ENCODE measurements at places on chromosomes 7 and 10.

DNA sequence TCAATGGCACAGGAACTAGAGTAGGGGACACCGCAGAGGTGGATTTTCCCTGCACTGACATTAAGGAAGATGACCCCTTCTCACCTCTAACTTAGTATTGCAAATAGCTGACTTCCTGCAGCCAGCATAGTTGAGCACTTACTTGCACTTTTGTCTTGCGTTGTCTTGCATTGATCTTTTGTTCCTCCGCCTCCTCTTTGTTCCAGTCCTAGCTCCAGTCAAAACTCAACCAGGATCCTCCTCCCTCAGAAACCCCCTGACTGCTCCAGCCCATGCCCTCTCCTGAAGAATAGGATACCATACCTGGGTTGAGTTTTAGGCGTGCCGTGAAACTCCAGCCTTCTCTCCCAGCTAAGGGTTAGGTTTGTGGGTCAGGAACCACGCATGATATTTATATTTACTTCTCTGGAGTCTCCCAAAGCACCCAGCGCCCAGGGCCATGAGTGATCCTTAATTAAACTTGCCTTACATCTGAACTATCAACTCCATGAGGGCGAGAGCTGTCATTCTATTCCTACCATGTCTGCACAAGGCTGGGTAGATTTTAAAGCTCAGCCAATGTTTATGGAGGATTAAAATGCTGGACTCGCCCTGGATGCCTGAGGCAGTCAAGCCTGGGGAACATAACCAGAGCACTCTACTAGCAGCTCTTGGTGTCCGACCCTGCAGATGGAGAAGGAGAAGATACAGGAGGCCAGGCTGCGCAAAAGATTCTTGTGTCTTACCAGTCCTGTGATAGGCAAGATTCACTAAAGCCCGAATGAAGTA is 14.1 kb downstream of the ZNF467 start:
- no peak for DNase-seq

DNA sequence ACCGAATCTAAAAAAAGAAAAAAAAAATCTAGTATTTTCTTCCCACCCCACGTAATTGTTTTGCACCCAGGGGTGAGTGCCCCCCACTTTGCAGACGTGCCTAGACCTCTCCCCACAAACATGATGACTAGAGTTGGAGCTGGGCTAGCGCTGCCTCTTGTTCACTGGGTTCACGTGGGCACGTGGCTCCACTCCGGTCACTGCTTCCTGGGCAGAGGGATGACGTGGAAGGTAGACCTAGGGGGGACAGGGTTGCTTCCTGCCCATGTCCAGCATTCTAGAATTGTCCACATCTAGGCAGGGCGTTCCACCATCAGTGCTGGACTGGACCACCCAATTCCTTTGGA is 861 bp upstream of the LIMK1 start:
- DNase-seq, result no peak

DNA sequence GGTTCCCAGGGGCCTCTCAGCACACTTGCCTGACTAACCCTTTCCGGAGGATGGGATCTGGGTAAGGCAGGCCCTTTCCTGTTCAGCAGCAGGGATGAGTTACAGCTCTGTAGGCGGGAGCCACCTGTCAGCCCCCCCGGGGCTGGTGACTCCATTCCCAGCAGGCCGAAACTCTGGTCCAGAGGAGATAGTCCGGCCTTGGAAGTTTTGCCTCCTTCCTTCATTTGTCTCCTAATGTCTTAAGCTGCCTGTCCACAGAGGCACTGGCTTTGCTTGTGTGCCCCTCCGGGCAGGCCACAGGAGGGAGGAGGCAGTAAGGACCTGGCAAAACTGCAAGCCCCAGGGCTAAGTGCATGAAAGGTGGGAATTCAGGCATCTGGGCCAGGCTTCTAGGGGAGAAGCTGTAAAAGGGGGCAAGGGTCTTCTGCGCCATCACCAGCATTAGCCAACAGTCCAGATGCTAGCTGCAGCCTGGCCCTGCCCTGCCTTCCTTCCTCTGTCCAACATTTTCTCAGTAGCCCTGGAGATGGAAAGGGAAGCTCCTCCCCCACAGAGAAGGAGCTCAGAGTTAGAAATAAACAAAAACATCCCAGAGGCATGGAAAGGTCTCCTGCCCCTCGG is 1.2 kb downstream of the ADIRF start:
- DNase-seq, result no peak

- no peak for DNase-seq
Measured at GRCh38 chr7:7913504-7913903, 55.1 kb upstream of the GLCCI1 start.

DNA sequence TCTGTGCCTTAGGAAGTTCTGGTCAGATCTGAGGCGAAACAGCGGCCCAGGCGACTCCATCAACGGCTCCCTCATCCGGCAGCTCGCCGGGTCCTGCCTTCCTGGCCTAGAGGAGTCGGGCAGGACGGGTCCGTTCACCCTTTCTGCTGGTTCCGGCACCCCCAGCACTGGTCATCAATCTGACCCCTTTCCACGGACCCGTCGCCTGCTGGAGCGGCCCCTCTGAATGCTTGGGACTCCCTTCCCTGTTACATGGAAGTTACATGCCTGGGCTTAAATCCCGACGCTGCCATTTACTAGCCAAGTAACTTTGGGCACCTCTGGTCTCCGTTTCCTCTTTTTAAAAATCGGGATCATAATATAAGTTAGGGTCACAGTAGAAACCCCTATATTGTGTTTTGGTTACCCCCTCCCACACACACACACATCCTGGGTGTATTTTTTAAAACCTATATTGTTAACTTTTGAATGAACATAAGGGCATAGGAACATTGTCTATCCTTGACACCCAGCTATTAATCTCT is 607 bp upstream of the GGCT start:
- DNase-seq, result no peak

- no peak for DNase-seq
Measured at GRCh38 chr10:78959924-78960285, 108.9 kb upstream of the ZMIZ1 start.

GRCh38 chr7:43782768-43783555 is 24.5 kb downstream of the BLVRA start:
- DNase-seq, result no peak

GRCh38 chr10:133104068-133104962 is 16.6 kb downstream of the ADGRA1 start:
- DNase-seq, result no peak

DNA sequence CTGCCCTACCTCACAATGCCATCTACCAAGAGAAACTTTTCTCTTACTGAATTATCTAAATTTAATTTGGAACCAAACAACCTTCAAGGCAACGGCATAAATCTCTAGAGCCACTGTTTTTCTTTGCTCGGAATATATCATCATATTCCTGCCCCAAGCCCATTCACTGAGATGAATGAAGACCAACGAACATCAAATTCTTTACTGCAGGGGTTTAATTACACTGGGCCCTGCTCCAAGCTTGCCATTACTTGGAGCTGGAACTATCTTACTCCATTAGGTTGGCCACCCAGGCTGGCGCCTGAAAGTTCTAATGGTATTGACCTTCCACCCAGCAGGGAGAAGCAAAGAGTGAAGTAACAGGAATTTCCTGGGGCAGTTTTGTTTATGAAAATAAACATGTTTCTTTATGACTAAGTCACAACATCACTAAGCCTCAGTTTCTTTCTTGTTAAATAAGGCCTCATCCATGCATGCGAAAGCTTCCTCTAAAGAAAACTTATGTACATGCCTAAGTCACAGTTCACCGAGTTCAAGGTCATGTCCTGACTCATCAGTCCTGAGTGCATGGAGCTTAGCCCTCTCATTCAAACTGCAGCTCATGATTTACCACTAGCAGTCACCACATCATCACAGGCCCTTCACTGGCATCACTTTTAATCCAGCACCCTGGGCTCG is 42.1 kb upstream of the ANAPC16 start:
- DNase-seq, result peak; percentile 35

GRCh38 chr7:100667331-100668068 is 6.0 kb upstream of the GNB2 start:
- DNase-seq, result no peak

DNA sequence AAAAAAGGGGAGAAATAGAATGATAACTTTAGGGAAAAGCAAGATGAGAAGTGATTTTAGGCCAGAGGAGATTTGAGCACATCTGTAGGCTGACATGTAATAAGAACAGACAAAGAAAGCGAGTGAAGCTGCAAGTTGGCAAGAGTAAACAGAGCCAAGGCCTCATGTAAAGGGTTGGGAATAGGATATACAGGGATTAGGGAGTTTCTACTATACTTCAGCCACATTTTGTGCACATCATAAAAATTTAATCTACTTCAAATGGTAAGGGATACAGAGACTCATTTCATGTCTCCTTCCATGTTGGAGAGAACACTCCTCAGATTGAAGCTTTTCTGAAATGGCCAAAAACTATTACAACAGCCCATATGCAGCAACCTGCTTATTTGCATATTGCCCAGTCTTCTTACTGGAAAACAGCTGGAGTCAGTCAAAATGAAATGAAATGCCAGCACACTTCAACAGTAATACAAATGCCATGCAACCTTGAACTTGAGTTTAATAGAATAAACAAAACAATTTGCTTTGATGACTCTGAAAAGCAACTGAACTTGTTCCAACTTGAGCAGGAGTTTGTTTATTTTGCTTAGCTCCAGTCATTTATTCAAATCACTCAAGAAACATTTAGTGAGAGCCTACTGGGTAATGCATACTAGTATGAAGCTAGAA is 49.9 kb downstream of the NRCAM start:
- DNase-seq, result no peak

DNA sequence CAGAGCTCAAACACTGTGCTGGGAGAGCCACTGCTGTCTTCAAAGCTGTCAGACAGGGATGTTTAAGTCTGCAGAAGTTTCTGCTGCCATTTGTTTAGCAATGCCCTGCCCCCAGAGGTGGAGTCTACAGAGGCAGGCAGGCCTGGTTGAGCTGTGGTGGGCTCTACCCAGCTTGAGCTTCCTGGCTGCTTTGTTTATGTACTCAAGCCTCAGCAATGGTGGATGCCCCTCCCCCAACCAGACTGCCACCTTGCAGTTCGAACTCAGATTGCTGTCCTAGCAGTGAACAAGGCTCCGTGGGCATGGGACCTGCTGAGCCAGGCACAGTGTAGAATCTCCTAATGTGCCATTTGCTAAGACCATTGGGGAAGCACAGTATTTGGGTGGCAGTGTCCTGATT is 4.6 kb upstream of the CYP2C19 start:
- no peak for DNase-seq

DNA sequence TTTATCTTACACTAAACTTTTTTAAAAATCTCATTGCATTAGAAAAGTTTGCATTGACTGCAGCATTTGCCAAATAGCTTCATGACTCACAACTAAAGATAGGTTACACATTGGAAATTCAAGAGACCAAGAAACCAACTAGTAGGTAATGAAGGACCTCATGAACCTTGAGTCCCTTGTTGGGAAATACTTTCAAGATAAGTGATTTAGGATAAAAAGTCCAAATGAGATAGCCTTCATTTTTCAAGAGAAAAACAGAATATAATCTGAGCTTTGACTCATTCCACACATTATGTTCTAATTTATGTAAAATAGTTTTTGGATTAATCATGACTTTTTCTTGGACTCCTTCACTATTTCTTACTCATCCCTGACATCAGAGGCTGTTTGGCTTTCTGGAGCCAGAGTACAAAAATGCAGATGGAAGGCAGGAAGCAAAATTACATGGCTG is 13.1 kb upstream of the LIPF start:
- peak; percentile 4 for DNase-seq

- no peak for DNase-seq
Measured at GRCh38 chr7:152673897-152674296, 2.0 kb downstream of the XRCC2 start.

- no peak for DNase-seq
Measured at GRCh38 chr10:103855424-103855823, at the start of gene SH3PXD2A. Gene SH3PXD2A, minus strand, starts transcription at chr10:103855576. Its CDS starts 310 bp downstream, at chr10:103855266.

DNA sequence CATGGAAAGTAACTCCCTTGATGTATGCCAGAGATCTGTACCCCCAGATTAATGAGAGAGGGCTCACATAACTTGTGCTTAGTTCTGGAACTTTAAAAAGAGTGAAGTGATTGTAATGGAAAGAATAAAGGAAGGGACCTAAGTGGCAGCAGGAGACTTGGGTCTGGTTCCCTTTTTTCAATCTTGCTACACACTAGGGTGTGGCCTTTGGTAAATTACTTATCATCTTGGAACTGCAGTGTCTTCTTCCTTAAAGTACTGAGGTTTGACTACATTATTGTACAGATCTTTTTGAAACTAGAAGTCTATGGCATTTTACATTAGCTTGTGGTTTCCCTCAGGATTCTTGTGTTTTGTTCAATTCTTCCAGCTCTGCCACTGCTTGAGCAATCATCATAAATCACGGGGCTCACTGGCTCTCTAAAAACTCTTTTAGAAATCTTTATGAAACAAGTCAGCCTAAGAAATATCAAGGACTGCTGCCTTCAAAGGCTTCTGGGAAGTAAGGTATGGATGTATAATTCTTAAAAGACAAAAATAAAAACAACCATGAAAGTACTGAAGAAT is 22.5 kb upstream of the CHRM2 start:
- DNase-seq, result no peak

- no peak for DNase-seq
Measured at GRCh38 chr7:38448054-38448453, 174.6 kb upstream of the TARP start.

- peak; percentile 65 for DNase-seq
Measured at GRCh38 chr10:49164559-49165188, 23.5 kb downstream of the TMEM273 start.

DNA sequence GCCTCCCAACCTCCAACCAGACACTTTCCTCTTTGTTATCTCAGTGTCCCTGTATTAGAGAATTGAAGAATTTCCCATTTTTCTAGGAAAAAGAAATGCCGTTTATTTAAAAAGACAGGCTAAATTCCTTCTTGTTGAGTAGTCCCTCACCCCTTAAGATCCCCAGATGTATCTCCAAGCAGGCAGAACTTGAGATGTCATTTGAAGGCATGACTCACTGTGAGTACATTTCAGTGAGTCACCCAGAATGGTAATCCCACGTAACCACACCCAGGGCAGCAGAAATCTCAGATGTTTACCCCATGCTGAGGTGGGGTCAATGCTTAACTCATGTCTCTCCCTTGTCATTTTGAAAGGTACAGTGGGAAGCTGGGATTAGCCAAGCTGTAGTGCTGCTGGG is 4.4 kb downstream of the ZNF655 start:
- peak; percentile 75 for DNase-seq

- DNase-seq, result no peak
Measured at GRCh38 chr7:53965716-53966115, 576.5 kb upstream of the VSTM2A start.

GRCh38 chr10:841535-841934 is 90.0 kb downstream of the LARP4B start:
- no peak for DNase-seq

DNA sequence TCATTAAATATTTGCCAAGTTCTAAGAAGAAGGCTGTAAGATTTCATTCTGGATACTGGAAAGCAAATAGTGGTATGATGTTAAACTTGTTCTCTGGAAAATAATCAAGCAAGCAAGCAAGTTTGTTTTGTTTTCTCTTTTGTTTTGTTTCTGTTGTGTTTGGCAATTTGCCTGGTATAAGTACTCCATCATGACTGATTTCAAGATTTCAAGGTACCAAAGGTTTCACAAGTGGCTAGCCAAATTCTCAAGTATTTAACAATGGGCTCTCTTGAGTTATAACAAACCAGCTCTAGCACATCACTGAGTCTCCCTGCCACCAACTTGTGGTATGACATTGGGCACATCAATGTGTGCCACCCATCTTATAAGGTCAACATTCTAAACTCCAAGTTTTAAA is 151.7 kb upstream of the IGFBP3 start:
- DNase-seq, result no peak

GRCh38 chr10:14838582-14839304 is 637 bp downstream of the HSPA14 start:
- peak; percentile 28 for DNase-seq
